ENCODE measurements at places on chromosomes 16 and 17.

DNA sequence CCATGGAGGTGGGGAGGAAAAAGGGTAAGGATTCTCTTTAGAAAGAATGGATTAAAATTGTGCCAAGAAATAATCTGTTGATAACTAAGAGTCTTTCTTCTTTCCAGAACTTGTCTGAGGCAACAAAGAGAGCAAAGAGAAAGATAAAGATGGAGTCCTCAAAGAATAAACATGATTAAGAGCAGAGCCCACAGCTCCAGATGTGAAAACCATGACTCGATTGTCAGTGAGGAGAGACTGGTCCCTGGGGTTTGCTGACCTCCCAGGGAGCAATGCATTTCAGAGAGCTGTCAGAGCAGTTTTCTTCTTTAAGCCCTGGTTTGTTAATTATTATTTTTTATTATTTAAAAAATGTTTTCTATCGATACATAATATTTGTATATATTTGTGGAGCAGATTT is 74.6 kb downstream of the TMEM100 start:
- DNase-seq = no peak

DNA sequence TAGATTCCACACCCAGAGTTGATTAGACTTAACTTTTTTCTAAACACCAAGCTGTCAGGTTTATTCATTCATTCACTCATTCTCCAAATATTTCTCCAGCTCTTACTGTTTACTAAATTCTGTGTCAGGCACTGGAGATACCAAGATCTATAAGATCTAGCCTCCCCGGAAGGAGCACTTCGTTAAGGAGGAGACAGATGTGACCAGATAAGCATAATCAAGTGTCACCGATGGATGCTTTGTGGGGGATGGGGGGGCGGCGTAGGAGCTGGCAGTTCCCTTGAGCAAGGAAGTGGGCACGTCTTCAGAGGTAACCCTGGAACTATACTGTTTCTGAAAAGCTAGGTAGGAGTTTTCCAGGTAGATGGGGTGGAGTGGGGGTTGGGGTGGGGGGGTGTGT is 3.8 kb upstream of the RPL26 start:
- DNase-seq = no peak

DNA sequence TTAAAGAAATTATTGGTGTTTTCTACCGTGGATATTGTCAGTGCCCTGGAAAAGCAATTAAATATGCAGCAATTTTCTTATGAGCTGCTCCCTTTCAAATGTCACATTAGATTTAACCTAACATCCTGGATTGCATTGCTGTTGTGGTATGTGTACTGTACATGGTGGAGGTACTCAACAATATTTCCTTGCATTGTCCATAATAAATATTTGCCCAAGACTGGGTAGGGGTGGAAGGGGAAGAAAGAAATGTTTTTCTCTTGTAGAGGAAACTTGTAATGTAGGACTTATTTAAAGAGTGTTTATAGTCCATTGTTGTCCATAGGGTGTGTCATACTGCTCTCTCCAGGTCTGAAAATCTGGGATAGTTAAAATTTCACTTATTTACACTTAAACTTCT is 346.2 kb upstream of the TBX2 start:
- no peak for DNase-seq

DNA sequence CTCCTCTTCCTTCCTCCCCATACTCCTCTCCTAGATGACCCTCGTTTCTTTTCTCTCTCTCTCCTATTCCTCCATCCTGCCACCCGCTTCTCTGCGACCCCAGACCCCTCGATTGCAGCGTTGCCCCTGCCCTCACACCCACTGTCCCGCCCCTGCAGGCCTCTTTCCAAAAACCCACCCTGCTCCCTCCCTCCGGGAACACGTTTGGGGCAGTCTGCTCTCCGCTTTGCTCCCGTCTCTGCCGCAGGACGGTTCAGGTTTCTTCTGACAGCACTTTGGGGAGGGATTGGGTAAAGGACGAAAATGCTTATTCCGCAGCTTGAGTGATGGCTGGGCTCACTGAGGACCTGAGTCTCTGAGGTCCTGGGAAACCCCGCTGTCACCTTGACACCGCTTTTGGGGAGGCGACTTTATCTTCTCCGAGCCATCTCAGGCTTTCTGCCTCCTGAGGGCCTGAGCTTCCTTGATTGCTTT is 690 bp downstream of the NDE1 start:
- DNase-seq = no peak

DNA sequence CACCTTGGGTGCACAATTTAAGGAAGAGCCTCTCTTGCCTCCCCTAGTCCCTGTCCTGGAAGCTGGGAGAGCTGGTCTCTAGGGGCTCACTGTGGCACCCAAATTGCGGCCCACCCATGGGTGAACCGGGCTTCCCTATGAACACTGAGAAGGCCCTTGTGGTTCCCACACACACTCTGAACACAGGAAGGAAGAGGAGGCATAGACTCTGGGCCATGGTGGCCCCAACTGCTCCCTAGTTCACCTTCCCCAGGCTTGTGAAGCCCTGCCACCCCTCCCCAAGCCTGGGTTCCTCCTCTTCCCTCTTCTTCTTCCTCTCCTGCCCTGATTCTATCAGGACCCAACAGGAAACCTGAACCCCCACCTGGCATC is 10.5 kb downstream of the SREBF1 start:
- DNase-seq = no peak

- DNase-seq = no peak
Measured at GRCh38 chr16:11696266-11697012, 28.2 kb downstream of the SNN start.

- DNase-seq = no peak
Measured at GRCh38 chr17:49316258-49316570, 45.8 kb downstream of the ZNF652 start.

DNA sequence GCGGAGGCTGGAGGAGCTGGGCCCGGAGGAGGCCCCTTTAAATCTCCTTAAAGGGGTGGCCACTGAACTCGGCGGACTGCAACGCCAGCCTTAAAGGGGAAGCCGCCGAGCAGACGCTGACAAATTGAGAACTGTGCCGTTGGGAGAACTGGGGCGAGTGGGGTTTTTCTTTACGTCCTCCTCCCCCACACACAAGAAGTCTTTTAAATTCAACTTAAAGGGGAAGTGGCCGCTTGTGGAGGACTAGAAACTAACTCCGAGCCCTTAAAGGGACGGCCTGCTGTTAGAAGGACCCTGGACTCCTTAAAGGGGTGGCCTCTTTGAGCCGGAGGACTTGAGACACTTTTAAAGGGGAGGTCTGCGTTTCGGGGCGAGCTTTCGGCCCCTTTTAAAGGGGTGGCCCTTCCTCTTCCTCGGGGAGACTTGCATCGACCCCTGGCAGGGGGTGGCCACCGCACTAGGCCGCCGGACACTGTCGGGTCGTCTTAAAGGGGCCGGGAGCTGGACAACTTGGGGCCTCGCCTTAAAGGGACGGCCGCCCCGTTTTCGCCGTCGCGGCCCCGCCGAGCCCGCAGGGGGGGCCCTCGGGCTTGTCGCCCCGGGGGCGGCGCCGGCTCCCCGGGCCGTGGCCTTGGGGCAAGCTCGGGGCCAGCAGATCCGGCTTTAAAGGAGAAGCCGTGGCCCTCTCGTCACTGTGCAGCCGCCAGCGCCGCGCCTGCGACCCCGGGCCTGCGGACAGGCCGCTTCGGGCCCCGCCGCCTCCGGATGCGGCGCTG is 688 bp downstream of the FBRS start:
- DNase-seq = peak; percentile 97

GRCh38 chr17:50973557-50974494 is 107.7 kb upstream of the TOB1 start:
- no peak for DNase-seq

DNA sequence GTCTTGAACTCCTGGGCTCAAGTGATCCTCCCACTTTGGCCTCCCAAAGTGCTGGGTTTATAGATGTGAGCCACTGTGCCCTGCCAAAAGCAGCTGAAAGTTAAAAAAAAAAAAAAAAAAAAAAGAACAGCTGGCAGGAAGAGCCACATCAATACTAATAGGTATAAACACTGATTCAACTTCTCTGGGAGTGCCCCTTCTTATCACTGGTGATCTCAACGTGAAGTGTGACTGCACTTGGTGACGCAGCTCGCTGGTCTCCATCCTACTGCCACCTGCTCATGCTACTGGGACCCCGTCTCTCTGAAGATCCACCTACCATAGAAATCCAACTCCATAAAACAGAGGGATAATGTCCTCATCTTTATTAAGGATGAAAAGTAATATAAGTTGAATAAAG is 40.8 kb downstream of the RNF157 start:
- DNase-seq = no peak

DNA sequence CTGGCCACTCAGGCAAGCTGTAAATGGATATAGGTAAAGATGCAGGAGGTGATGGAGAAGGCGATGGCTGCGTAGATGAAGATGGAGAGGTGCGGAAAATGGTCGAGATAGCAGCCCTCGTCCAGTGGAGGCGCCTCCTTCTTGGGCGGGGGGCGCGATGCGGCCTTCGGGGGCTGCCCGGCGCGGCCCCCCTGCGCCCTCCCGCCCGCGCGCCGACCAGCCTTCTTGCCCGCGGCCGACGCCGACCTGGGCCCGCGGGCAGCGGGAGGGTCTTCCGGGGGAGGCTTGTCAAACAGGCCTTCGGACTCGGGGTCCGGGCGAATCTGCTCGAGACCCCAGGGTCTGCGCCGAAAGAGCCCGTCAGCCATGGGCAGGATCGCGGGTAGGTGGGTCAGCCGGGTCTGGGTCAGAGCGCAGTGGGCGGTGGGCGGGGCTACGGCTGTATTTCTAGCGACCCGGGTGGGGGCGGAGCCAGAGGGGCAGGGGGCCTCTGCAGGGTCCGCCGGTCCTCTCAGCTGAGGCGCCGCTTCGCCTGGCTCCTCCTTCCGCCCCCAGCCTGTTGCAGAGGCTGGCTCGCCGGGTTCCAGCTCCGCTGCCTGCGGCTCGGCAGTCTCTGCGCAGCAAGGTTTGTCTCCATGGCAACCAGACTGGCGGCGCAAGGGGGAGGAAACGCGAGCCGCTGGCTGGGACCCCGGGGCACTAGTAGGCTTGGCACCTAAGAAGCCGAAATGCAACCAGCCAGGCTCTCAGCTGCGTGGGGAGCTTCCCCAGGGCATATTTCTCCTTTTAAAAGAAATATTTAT is 14.4 kb downstream of the MIS12 start:
- DNase-seq = peak; percentile 94

DNA sequence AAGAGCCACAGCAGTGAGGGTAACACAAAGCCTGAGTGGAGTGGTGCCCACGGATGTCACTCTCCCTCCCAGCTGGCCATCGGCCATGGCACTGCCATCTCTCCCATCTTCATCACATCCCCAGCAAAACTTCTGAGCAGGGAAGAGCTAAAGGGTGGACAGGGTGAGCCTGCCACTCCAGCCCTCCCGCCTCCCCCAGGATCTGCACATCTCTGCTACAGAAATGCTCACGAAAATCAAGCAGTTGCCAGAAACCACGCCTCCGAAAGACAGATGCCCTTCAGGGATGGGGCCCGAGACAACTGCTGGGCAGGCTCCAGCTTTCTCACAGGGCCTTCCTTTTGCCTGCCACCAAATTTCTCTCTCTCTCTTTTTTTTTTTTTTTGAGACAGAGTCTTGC is 3.6 kb downstream of the GRIN2C start:
- no peak for DNase-seq

GRCh38 chr16:87306516-87306915 is 10.7 kb downstream of the C16orf95 start:
- no peak for DNase-seq

DNA sequence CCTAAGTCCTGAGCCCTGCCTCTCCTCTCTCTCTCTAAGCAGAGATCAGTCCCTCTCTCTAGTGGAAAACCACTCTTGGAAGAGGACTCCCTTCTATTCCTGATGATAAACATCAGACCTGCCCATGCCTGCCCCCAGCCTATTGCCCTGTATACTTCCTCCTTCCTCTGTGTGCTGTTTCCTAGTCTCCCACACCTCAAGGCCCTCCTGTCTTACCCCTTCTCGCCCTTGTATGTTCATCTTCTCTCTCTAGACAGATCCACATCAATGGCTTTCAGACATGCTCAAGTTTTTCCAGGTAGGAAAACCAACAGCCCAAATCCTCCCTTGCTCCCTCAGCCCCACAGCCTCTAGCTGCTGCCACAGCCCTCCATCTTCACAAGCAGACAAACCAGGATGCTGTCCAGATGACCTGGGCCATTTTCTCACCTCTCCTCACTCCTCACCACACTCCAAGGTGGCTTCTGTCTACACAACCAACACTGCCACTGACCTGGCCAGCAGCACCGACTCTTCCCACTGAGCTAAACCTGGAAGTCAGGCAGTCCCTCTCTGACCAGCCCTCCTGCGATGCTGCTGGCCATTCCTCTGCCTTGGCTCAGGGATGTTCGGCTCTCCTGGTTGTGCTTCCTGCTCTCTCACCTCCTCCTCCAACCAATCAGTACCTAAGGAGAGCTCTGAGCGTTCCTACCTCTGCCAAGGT is 36.3 kb downstream of the MARF1 start:
- no peak for DNase-seq

DNA sequence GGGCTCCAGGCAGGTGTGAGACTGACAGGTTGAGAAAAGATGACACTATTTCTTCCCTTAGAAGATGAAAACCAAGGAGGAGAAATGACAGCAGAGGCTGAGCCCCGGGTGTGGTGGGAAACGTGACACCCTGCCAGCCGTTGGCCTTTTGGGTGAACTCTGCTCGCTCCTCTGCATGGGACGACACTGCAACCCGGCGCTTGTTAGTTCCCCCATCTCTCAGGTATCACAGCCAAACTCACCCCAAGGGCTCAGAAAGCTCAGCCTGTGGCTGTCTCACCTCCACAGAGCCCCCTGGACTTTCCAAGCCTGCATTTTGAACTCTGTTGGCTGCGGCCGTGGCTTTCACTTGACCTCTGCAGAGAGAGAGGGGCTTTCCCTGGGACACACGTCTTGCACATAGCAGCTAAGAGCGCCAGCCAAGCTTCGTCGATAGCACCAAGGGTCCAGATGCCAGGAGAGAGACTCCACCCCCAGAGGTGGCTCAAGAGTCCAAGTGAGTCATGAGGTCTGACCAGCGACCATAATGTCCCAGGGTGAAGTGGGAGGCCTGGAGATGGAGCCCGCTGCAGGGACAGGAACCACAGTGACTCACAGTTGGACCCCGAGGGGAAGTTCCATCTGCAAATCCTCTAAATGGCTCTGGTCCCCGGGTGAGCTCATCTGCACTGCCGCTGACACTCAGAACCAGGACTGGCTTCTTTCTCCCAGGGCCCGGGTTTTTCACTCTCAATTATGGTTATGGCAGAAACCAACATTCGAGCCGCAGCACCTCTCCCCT is 301.9 kb downstream of the SOX9 start:
- no peak for DNase-seq

DNA sequence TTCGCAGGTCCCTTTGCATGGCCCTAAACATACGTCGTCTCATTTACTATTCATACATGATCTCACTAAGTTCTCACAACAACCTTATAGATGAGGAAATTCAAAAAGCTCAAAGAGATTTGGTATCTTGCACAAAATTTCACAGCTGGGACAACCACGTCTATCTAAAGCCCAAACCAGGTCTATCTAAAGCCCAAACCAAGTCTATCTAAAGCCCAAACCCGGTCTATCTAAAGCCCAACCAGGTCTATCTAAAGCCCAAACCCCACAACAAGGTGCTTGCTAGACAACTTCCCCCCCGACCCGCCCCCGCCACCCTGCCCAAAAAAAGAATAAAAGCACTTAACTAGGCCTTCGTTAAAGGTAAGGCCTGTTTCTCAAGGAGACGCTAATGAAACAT is 174.9 kb downstream of the VPS53 start:
- DNase-seq = no peak
